ENCODE measurements at places on chromosomes 1 and 21. TPM values are rescaled to one million over a fixed set of nuclear protein-coding genes. Genes with fewer than 3 reads are reported as not detected.

The NFIA gene
- 5.2 TPM for total RNA-seq

The KCNE1 gene
- not detected for total RNA-seq

The KCNQ4 gene
- 0.86 TPM for total RNA-seq

The KRTAP11-1 gene
- not detected for total RNA-seq

The NBPF6 gene
- 0.20 TPM for total RNA-seq

The UTS2 gene
- total RNA-seq: 2.2 TPM

The RIPK4 gene
- 0.37 TPM for total RNA-seq

The MYBPH gene
- total RNA-seq: not detected

The BSDC1 gene
- total RNA-seq: 181 TPM

The CRB1 gene
- total RNA-seq: 0.55 TPM

The FABP3 gene
- total RNA-seq: not detected

The COL9A2 gene
- 4.3 TPM for total RNA-seq

The CCDC24 gene
- 1.5 TPM for total RNA-seq

The CD164L2 gene
- not detected for total RNA-seq

The CRABP2 gene
- total RNA-seq: 4.5 TPM

The C8A gene
- total RNA-seq: not detected

The TRIM33 gene
- 48.1 TPM for total RNA-seq
